Activated T-helper 1 cell treated with anti-CD3 and anti-CD28 coated beads, Interleukin-12 subunit alpha, Interleukin-12 subunit beta, Interleukin-2, Interleukin-4 antibody, amounts not matched to agents 30 ng/mL and 10 ng/mL and 1 ng/mL, durations not matched to agents 14 hours and 24 hours and 36 hours (primary cell): ENCODE measurements at places on chromosomes 1 and 21. TPM values are rescaled to one million over a fixed set of nuclear protein-coding genes. Genes with fewer than 3 reads are reported as not detected.

GRCh38 chr1:70487910-70488665 lies 77.0 kb downstream of the CTH start:
- DNase-seq: no peak

DNA sequence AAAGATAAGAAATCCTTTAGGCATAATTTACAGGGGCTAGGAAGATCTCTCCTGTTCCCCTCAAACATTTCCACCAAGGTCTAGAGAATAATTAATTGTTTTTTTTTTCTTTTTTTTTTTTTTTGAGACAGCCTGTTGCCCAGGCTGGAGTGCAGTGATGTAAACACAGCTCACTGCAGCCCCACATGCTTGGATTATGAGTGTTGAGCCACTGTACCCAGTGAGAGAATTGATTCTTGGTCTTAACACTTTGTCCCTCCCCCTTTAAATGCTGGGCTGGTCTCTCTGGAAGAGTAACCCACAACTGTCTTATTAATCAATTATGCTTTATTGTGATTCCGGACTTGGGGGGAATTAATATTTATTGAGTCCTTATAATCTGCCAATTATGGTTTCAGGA lies 33.4 kb downstream of the ATF3 start:
- DNase-seq: no peak

DNA sequence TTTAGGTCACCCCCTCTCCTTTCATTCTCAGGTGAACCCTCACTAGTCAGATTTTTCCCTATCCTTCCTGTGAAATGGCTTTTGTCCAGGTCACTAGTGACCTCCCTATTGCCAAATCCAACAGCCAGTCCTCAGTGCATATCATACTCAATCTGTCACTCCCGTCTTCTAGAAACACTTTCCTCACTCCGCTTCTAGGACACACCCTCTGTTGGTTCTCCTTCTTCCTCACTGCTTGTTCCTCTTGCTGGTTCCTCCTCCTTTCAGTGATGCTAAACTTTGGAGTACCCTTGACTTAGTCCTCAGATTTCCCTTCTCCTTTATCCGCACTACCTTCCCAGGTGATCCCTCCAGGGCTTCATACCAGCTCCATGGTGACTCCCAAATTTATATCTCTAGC lies 94.3 kb downstream of the RNF220 start:
- DNase-seq: no peak

DNA sequence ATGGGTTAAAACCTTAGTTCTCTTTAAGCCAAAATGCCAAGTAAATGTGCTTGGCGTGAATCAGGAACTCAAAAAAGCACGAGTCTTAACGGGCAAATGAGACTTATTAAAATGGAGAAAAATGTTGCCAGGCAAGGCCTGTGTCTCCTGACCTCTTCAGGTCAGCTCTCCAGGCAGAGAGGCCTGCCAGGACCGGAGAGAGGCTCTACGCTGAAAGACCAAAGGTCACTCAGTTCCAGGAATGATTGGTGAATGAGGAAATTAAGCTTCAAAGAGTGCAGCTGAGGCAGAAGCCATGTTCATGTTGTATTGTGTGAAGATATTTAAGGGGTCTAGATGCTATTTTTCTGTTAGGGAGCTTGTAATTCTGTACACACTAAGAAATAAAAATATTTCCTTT lies 66.6 kb downstream of the SPAG17 start:
- DNase-seq: no peak

DNA sequence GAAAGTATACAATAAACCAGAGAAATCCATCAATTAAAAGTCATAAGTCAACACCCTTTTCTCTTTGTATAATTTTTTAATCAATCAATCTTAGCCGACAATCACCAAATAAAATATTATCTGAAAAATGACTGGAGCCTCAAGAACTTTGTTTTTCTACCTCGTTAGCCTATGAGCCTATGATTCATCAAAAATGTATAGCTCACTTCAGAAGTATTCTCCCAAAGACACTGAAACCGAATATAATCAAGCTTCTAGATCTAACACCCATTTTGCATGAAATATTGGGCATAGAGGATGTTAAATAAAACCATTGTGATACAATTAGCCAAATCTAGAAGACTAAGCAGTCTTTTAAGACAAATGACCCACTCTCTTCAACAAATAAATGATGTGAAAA lies 17.8 kb upstream of the RSBN1 start:
- DNase-seq: no peak

Gene CADM3
- total RNA-seq: not detected in 2 replicates

Gene LENEP
- 1.5 and 1.8 TPM in 2 replicates for total RNA-seq

- DNase-seq: no peak
Measured at GRCh38 chr1:67939942-67940341, 106.7 kb upstream of the GNG12 start.

- no peak for DNase-seq
Measured at GRCh38 chr1:114173680-114174079, 20.0 kb upstream of the SYT6 start.

- DNase-seq: peak; percentile 19
Measured at GRCh38 chr1:109547463-109548320, 723 bp upstream of the GNAI3 start.

GRCh38 chr1:187655104-187655503 lies 826.4 kb downstream of the PLA2G4A start:
- DNase-seq: no peak

DNA sequence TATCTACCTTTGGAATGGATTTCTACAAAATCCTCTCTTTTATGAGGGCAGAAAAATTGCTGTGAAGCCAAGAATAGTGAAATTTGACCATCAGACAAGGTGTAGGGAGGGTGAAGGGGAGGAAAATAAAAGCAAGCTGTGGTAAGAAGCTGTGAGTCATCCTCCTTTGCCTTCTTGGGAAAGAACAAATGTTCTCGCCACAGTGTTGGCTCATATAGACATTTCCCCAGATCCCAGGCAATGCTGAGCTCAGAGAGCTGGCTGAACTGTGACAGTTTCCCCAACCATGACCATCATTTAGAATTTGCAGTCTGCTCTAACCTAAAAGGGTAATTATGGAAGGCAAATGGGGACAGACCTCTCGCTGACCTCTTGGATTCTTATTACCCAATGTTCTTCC lies 235.4 kb downstream of the PBX1 start:
- DNase-seq: no peak

Gene SHE
- not detected in 2 replicates for total RNA-seq

GRCh38 chr1:224745924-224746323 lies 129.8 kb downstream of the CNIH3 start:
- DNase-seq: no peak

Gene FAAH
- total RNA-seq: 4.4 and 5.0 TPM in 2 replicates

Gene SPRR5
- not detected in 2 replicates for total RNA-seq

Gene SSU72
- 135 and 137 TPM in 2 replicates for total RNA-seq

DNA sequence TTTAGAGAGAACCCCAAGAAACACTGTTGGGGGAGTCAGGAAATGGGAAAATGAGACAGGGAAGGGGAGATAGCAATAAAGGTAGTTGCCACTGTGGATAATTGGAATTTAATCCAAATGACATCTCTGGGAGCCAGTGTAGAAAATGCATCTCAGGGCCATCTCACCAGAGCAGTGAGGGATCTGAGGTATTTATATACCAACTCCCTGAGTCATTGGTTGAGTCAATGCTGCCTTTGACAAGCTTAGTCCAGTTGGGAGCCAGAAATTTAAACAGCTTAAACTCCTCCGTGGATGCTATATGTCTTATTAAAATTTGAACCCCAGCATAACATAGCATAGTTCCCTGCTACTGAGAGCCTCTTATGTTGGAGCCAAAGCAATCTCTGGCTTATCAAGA lies 140.3 kb downstream of the SLC30A10 start:
- no peak for DNase-seq

DNA sequence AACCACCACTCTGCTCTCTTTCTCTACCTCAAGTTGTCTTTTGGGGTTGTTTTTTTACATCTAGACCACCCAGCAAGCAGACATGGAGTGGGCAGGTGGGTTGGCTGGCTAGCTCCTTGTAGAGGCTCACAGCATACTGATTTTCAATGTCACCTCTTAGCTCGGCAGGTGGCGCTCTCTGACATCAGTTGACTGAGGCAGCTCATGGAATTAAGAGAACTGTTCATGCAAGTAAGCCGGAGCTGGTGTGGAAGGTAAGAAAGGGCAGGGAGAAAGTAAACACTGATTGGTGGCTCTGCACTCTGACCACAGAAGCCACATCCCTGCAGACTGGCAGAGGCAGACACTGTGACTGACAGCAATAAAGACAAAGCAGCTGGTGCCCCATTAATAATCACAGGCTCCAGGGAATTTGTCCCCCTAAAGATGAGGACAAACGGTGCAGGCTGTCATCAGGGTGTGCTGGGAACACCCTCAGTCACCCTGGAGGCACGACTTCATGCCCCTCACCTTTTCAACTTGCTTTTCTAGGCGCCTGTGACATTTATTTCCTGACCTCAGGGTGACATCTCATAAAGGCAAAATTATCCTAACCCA lies 226.8 kb downstream of the LMX1A start:
- peak; percentile 10 for DNase-seq
